ENCODE measurements at places on chromosomes 4 and X.
A peak's percentile ranks its signal among the peaks of the same experiment; 100 is the strongest.

GRCh38 chrX:47629419-47630200 lies at the start of gene CFP:
CFP (minus strand) TSS chrX:47629930; CDS start chrX:47629844, 86 bp downstream.
- no peak for DNase-seq

DNA sequence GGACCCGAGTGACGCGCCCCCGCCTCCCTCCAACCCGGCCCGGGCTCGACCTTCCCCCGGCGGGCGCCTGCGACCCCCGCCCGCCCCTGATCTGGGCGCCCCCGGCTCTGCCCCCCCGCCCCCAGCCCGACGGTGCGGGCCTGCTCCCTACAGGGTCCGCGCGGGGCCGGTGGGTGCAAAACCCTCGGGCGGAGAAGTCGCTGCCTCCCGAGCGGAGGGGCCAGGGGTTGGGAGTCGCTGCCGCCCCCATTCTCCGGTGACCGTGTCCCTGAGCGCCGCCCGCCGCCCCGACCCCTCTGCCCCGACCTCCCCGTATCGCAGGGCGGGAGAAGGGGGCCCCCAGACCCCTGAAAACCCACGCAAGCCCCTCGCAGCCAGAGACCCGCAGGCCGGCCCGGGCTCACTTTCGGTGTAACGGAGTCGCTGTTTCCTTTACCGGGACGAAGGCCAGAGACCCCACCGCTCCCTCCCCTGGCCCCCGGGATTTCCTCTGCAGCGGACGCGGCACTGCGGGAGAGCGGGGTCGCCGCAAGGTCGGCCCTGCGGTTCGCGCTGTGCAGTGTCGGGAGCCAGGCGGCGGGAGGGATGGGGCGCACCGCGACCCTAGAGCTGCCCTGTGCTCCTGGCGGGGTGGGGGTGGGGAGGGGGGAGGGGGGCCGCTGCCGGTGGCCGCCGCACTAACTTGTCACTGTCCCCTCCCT lies 729 bp upstream of the CPLX1 start:
- no peak for DNase-seq

DNA sequence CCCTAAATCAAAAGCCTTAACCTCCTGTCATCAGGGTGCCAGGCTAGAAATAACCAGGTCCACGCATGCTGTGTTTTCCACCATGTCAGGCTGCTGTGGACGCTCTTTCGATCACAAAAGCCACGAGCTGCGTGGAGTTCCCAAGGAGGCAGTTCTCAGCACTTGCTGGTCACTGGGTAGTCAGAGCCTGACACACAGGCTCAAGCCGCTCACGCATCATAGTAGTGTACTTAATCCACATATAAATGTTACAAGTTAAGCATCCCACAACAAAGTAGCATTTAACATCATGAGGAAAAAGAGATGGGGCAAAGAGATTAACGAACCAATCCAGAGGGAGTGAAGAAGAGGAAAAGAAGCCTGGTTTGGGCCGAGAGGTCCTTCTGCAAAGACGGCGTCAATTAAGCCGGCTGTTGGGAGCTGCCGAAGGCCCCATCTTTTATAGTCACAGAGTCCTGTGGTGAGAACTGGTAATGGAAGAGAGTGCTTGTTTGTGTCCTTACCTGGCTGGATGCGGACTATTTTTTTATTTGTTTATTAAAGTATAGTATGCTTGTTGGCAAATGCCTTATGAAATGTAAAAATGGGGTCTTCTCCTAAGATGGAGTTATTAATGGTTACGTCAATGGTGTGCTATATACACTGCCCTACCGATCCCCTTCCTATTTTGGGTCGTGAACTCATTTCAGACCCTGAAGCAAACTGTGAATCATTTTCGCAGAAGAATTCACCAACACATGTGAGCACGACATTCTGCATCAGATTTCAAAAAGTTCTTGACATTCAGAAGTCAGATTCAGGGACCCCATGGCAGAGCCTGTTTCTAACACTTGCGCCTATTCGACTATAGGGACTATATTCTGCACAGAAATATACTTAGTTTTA lies 675 bp downstream of the PRIMPOL start:
- DNase-seq: peak; percentile 51

- DNase-seq: no peak
These were observed 1.4 kb downstream of the CXCR3 start for GRCh38 chrX:71616672-71617529.

DNA sequence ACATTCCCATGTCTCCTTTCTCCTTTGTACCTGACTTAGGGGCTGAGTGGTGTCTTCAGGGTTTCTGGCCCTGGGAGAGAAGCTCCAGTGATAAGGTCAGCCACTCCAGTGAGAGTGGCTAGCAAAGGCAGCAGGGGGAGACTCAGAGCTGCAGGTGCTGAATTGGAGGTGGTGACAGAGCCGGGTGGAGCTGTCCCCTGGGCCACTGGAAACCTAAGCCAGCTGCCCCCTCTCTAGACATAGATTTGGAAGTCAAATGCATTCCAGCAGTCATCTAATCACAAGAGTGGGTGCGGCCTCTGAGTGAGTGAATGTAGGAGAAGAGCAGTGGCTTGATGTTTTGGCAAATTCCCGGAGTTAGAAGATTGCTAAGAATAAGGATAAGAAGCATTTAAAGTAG lies 28.5 kb downstream of the TRIM2 start:
- DNase-seq: peak; percentile 61

Measured in fibroblast of the aortic adventitia (primary cell).